ENCODE measurements at places on chromosomes 6 and 20. TPM values are rescaled to one million over a fixed set of nuclear protein-coding genes. Genes with fewer than 3 reads are reported as not detected.

The CDSN gene
- total RNA-seq, result not detected

The HAO1 gene
- total RNA-seq, result not detected

The MYT1 gene
- total RNA-seq, result not detected

The MUC21 gene
- total RNA-seq, result not detected

The LTB gene
- not detected for total RNA-seq
